ENCODE measurements at places on chromosomes 4 and X. TPM values are rescaled to one million over a fixed set of nuclear protein-coding genes. Genes with fewer than 3 reads are reported as not detected.

DNA sequence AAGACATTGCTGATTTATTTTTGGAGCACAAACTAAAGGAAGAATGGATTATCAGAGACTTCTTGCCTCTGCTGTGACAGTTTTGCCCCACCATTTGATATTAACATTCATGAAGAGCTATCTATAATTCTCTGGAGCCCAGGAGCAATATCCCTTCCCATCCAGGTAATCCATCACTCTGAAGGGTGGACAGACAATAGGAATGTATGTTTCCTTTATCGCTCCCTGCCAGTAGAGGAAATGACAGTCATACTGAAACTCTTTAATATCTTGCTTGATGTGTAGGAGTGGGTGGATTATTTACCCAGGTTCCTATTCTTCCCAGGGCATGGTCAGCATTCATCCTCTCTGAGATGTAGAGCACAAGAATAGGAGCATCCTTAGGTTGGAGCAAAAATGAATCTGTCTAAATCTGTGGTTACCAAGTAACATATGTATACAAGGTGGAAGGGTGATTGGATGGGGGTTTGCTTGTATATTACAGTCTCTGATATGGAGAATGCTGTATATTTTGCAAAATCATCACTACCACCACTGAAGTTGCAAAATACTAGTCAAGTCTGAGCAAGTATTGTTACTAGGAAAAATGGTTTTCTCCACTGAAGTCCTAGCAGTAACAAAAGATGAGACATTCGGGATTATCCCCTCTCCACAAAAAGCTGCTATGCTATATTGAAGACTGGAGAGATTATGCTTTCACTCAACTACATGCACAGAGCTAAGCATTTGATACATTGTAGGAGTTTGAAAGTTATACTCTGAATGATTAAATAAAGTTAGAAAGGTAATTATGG lies 151.6 kb downstream of the CBLL2 start:
- DNase-seq, result no peak
- no peak overlapping the region for H3K4me3 ChIP-seq
- no peak overlapping the region for H3K27ac ChIP-seq
- no peaks in the 10 kb centered on the region for H3K27me3 ChIP-seq
- no peaks in the 10 kb centered on the region for H3K4me1 ChIP-seq
- no peaks in the 10 kb centered on the region for H3K36me3 ChIP-seq

- H3K27me3 ChIP-seq, result no peaks in the 10 kb centered on the region
- no peak overlapping the region for H3K27ac ChIP-seq
- H3K36me3 ChIP-seq, result no peaks in the 10 kb centered on the region
These were observed 644.4 kb downstream of the STPG2 start for GRCh38 chr4:97498875-97499274.

DNA sequence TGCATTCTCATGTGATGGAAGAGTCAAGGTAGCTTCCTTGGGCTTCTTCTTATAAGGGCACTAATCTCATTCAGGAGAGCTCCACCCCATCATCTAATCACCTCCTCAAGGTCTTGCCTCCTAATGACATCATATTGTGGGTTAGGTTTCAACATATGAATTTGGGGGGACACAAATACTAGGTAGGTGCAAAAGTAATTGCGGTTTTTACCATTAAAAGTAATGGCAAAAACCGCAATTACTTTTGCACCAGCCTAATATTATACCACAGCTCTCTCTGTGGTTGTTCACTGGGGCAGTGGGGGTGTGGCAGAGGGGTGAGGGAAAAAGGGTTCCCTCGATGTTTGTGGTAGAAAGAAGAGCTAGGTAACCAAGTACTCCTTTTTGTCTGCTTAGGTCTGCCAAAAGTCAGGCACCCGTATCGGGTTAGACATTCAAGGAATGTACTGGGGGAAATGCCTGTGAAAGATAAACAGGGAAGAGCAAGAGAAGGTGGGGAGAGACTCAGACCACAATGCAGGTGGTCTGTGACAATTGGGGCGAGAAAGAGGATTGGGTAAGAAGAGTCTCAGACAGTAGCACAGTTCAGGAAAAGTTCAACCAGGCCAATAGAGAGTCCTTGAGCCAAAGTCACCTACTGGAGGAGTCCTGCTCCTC lies 78.9 kb upstream of the MTM1 start:
- no peaks in the 10 kb centered on the region for H3K27me3 ChIP-seq
- DNase-seq, result no peak
- H3K4me1 ChIP-seq, result no peaks in the 10 kb centered on the region
- H3K27ac ChIP-seq, result no peak overlapping the region
- no peak overlapping the region for H3K4me3 ChIP-seq

- peaks cover 8% of the 10 kb centered on the region for H3K4me1 ChIP-seq
- H3K27ac ChIP-seq, result no peak overlapping the region
- no peaks in the 10 kb centered on the region for H3K36me3 ChIP-seq
- no peak overlapping the region for H3K4me3 ChIP-seq
- peaks cover 73% of the 10 kb centered on the region for H3K27me3 ChIP-seq
These were observed 63.4 kb downstream of the CHRDL1 start for GRCh38 chrX:110732266-110732665.

GRCh38 chr4:29717287-29718057 lies 1002.7 kb upstream of the PCDH7 start:
- H3K36me3 ChIP-seq, result no peaks in the 10 kb centered on the region
- H3K27me3 ChIP-seq, result no peaks in the 10 kb centered on the region
- DNase-seq, result no peak
- H3K4me3 ChIP-seq, result no peak overlapping the region
- no peaks in the 10 kb centered on the region for H3K4me1 ChIP-seq

GRCh38 chrX:37871626-37872302 lies 24.4 kb upstream of the DYNLT3 start:
- no peak overlapping the region for H3K27ac ChIP-seq
- peak; percentile 80 for DNase-seq
- no peaks in the 10 kb centered on the region for H3K36me3 ChIP-seq
- no peaks in the 10 kb centered on the region for H3K4me1 ChIP-seq

GRCh38 chr4:6506616-6507140 lies 34.3 kb upstream of the PPP2R2C start:
- no peak for DNase-seq
- no peak overlapping the region for H3K4me3 ChIP-seq
- H3K27me3 ChIP-seq, result no peaks in the 10 kb centered on the region
- no peaks in the 10 kb centered on the region for H3K36me3 ChIP-seq
- H3K4me1 ChIP-seq, result no peaks in the 10 kb centered on the region

DNA sequence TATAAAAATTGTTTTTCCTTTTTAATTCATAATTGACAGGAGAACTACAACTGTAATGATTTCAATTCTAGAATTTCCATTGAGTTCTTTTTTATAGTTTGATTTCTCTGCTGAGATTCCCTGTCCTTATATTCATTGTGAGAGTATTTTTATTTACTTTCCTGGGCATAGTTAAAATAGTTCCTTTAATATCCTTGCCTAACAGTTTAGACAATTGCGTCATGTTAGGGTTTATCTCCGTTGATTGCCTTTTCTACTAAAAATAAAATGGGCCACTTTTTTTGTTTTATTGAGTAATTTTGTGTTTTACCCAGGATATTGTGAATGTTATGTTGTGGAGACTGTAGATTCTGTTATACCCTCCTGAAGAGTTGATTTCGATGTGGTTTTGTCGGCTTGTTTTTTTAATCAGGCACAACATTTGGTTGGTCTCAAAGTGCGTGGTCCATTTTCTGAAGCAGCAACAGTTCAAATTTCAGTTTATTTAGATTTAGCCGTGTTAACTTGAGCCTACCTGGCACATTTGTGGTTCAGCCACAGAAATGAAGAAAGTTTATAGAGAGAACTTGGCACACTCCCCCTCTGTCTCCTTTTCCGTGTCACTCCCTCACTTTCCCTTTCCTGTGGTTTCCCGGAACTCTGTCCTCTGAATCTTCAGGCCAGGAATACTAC lies 16.0 kb upstream of the PRRG1 start:
- no peaks in the 10 kb centered on the region for H3K36me3 ChIP-seq
- H3K4me3 ChIP-seq, result no peak overlapping the region
- no peaks in the 10 kb centered on the region for H3K4me1 ChIP-seq
- no peaks in the 10 kb centered on the region for H3K27me3 ChIP-seq

- no peak overlapping the region for H3K27ac ChIP-seq
- no peaks in the 10 kb centered on the region for H3K36me3 ChIP-seq
- H3K4me3 ChIP-seq, result no peak overlapping the region
- no peaks in the 10 kb centered on the region for H3K27me3 ChIP-seq
These were observed 9.7 kb downstream of the ABLIM2 start for GRCh38 chr4:8148785-8149435.

GRCh38 chr4:72557021-72557420 lies 12.0 kb downstream of the ADAMTS3 start:
- no peak overlapping the region for H3K27ac ChIP-seq
- H3K27me3 ChIP-seq, result no peaks in the 10 kb centered on the region

DNA sequence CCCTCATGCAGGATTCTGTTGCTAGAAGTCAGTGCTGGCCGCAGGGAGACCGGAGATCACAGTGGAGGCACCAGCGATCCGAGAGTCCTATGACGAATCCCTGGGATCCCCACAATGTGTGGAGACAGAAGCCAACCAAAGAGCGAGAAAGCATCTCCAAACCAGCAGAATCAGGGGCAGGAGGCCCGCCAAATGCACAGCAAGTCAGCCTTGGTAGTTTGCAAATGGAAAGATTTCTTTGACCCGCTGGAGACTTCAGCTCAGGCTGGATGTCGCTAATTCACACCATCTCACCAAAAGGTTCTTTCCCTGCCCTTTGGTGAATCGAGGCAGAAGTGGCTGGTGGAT lies 505 bp upstream of the PKD2 start:
- H3K36me3 ChIP-seq, result no peaks in the 10 kb centered on the region
- H3K27me3 ChIP-seq, result no peaks in the 10 kb centered on the region
- peaks cover 13% of the 10 kb centered on the region for H3K4me1 ChIP-seq
- H3K4me3 ChIP-seq, result peak overlapping the region; percentile 97
- no peak for DNase-seq
- no peak overlapping the region for H3K27ac ChIP-seq

GRCh38 chr4:2811830-2812611 lies 19.1 kb downstream of the SH3BP2 start:
- peaks cover 9% of the 10 kb centered on the region for H3K4me1 ChIP-seq
- no peaks in the 10 kb centered on the region for H3K27me3 ChIP-seq
- H3K27ac ChIP-seq, result no peak overlapping the region
- DNase-seq, result peak; percentile 82
- H3K4me3 ChIP-seq, result no peak overlapping the region
- no peaks in the 10 kb centered on the region for H3K36me3 ChIP-seq

DNA sequence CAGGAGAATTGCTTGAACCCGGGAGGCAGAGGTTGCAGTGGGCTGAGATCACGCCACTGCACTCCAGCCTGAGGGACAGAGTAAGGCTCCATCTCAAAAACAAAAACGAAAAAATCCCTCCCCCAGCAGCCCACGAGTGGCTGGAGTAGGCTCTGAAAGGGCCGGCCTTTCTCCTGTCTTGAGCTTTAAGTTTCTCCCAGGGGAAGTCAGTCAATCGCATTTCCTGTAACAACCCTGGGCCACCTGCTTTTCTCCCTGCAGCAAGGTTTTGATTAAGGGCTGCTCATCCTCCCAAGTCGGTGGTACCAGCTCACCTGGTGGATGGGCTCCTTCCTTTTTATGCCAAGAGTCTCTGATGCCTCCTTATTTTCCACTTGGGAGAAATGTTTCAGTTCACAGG lies 2.0 kb upstream of the NYX start:
- DNase-seq, result no peak
- no peaks in the 10 kb centered on the region for H3K36me3 ChIP-seq
- H3K4me1 ChIP-seq, result peaks cover 37% of the 10 kb centered on the region
- no peak overlapping the region for H3K27ac ChIP-seq
- no peaks in the 10 kb centered on the region for H3K27me3 ChIP-seq
- H3K4me3 ChIP-seq, result no peak overlapping the region

GRCh38 chrX:145609951-145610511 lies 207.6 kb upstream of the SLITRK2 start:
- H3K4me1 ChIP-seq, result no peaks in the 10 kb centered on the region
- H3K36me3 ChIP-seq, result no peaks in the 10 kb centered on the region
- H3K27me3 ChIP-seq, result no peaks in the 10 kb centered on the region
- H3K27ac ChIP-seq, result no peak overlapping the region

DNA sequence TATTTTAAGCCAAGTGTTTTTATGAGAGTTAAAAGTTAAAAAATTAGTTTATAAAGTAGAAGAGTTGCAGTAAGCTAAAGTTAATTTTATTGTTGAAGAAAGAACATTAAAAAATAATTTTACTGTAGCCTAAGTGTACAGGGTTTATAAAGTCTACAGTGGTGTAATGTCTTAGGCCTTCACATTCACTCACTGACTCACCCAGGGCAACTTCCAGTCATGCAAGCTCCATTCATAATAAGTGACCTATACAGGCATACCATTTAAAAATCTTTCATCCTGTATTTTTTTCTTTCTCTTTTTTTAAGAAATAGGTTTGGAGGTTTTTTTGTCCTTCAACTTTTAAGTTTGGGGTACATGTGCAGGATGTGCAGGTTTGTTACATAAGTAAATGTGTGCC lies 87.9 kb upstream of the NR3C2 start:
- DNase-seq, result no peak
- no peaks in the 10 kb centered on the region for H3K36me3 ChIP-seq
- no peaks in the 10 kb centered on the region for H3K27me3 ChIP-seq
- H3K4me1 ChIP-seq, result no peaks in the 10 kb centered on the region

GRCh38 chrX:54710920-54711319 lies 87.1 kb downstream of the ITIH6 start:
- H3K4me3 ChIP-seq, result no peak overlapping the region
- H3K27ac ChIP-seq, result no peak overlapping the region
- no peaks in the 10 kb centered on the region for H3K36me3 ChIP-seq
- no peaks in the 10 kb centered on the region for H3K4me1 ChIP-seq

- H3K4me3 ChIP-seq, result no peak overlapping the region
- DNase-seq, result no peak
- H3K27ac ChIP-seq, result no peak overlapping the region
- H3K4me1 ChIP-seq, result no peaks in the 10 kb centered on the region
- H3K36me3 ChIP-seq, result no peaks in the 10 kb centered on the region
These were observed 991.6 kb downstream of the FAT4 start for GRCh38 chr4:126306152-126306869.

- no peaks in the 10 kb centered on the region for H3K27me3 ChIP-seq
- no peak for DNase-seq
- no peaks in the 10 kb centered on the region for H3K36me3 ChIP-seq
- no peak overlapping the region for H3K27ac ChIP-seq
These were observed 34.7 kb downstream of the ZNF41 start for GRCh38 chrX:47448165-47448806.

LARP1B gene
- 12.2 TPM for polyA plus RNA-seq

IL2 gene
- not detected for polyA plus RNA-seq

BST1 gene
- 0.24 TPM for polyA plus RNA-seq

ARHGAP36 gene
- polyA plus RNA-seq, result not detected

TGIF2LX gene
- polyA plus RNA-seq, result not detected

CC2D2A gene
- 17.3 TPM for polyA plus RNA-seq

ZFX gene
- polyA plus RNA-seq, result 36.6 TPM

GIMD1 gene
- not detected for polyA plus RNA-seq
